Camera-type eye (tissue), 1 donor: ENCODE measurements at places on chromosomes 11 and 22. TPM values are rescaled to one million over a fixed set of nuclear protein-coding genes. Genes with fewer than 3 reads are reported as not detected.

The SCN3B gene
- total RNA-seq = 38.5 TPM

The MRGPRX1 gene
- not detected for total RNA-seq

The CSRP3 gene
- 22.8 TPM for total RNA-seq

The FIBIN gene
- total RNA-seq = 22.3 TPM

The CNIH2 gene
- total RNA-seq = 8.2 TPM

The HBE1 gene
- total RNA-seq = 1.5 TPM

The KRTAP5-11 gene
- total RNA-seq = not detected

The ANO1 gene
- 10.4 TPM for total RNA-seq

The PTPRCAP gene
- total RNA-seq = 0.71 TPM

The GRAP2 gene
- total RNA-seq = 2.5 TPM

The GDPD4 gene
- total RNA-seq = not detected

The TPBGL gene
- total RNA-seq = not detected

The ROBO4 gene
- 17.7 TPM for total RNA-seq

The MRPL23 gene
- 33.5 TPM for total RNA-seq

The C22orf31 gene
- 0.82 TPM for total RNA-seq

The DEUP1 gene
- 1.3 TPM for total RNA-seq

The OR4D5 gene
- not detected for total RNA-seq

The BET1L gene
- total RNA-seq = 33.9 TPM

The OR51I1 gene
- not detected for total RNA-seq

The A4GALT gene
- total RNA-seq = 9.8 TPM

The OR52A1 gene
- total RNA-seq = not detected

The FUT4 gene
- 10.7 TPM for total RNA-seq

The CCDC34 gene
- total RNA-seq = 19.1 TPM

The ADAMTS8 gene
- total RNA-seq = 6.5 TPM

The SFI1 gene
- 37.3 TPM for total RNA-seq

The ART1 gene
- total RNA-seq = not detected

The ALDH3B1 gene
- 5.8 TPM for total RNA-seq

The OTOG gene
- not detected for total RNA-seq
